Occipital lobe (tissue), 3 donors: ENCODE measurements at places on chromosomes 16 and 17. TPM values are rescaled to one million over a fixed set of nuclear protein-coding genes. Genes with fewer than 3 reads are reported as not detected.

DNA sequence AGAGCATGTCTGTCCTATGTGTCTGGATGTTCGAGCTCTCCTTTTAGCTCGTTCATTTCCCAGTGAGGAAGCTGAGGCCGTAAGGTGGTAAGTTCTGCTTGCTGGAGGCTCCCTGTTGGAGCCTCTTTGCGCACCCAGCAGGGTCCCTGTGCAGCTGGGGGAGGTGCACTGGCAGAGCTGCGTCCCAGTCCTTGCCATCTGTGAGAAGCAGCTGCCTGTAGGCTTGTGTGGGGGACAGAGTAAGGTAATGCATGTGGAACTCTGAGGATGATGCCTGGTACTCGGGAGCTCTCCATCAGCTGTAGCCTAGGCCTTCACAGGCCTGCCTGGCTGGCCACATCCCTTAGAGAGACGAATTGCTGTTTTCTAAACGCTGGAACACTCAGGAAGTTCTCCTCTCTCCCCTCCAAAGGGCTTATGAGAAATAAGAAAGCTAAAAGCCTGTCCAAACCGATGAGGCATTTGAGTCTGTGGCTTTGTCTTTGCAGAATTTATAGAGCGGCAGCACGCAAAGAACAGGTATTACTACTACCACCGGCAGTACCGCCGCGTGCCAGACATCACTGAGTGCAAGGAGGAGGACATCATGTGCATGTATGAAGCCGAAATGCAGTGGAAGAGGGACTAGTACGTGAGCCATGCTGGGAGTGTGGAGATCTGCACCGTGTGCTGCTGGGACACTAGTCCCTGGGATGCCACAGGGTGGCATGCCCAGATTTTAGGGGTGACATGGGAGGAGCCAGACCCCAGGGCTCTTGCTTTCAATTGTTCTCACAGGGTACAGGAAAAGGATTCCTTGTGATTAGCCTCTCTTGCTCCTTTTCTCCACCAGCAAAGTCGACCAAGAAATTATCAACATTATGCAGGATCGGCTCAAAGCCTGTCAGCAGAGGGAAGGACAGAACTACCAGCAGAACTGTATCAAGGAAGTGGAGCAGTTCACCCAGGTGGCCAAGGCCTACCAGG, 1.6 kb downstream of the NDUFB10 start:
- no peak for DNase-seq

- no peak for DNase-seq
Measured at GRCh38 chr17:57243171-57243622, 13.1 kb upstream of the MSI2 start.

- DNase-seq = no peak
Measured at GRCh38 chr17:76038050-76038449, 10.9 kb upstream of the EVPL start.

- DNase-seq = no peak
Measured at GRCh38 chr16:51107742-51108141, 43.3 kb downstream of the SALL1 start.

DNA sequence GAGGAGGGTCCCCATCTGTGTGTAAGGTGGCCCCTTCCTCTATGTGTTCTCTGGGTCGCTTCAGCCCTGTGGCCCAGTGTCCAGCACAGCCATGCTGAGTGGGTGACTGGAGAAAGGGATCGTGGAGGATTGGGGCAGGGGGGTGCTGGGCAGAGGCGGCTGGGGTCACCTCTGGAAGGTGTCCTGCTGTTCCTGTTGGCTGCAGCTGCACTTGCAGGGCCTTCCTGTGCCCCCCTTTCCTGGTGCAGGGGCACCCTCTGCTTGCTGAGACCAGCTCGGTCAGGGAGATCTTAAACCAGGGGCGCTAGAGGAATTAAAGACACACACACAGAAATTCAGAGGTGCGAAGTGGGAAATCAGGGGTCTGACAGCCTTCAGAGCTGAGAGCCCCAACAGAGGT, 11.1 kb downstream of the IL32 start:
- DNase-seq = no peak

- DNase-seq = no peak
Measured at GRCh38 chr17:64165347-64165746, 35.4 kb upstream of the ERN1 start.

DNA sequence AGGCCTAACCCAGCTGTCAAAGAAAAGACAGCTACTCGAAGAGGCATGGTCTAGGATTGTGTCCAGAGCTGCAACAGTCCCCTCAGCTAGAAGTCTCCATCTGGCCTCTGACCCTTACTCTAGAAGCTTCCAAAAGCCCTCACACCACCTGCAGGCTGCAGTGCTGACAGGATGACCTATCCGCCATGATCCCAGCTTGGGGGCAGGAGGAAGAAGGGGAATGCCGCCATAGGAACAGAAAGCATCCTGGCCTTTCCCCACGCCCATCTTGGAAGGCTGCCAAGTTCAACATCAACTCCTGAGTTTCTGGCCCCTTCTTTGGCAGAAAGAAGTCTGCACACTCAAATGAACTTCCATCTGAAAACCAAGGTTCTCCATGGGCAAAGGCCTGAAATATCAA, 3.1 kb upstream of the KRT36 start:
- no peak for DNase-seq

Gene BRICD5
- 3.7 TPM for total RNA-seq

Gene PIMREG
- 5.9 TPM for total RNA-seq

GRCh38 chr16:75703306-75703705, 2.0 kb upstream of the DUXB start:
- DNase-seq = no peak

Gene KRT24
- not detected for total RNA-seq
